ENCODE measurements at places on chromosomes 5 and 9.

GRCh38 chr9:116058421-116058820 lies 95.2 kb upstream of the PAPPA start:
- no peak for DNase-seq

DNA sequence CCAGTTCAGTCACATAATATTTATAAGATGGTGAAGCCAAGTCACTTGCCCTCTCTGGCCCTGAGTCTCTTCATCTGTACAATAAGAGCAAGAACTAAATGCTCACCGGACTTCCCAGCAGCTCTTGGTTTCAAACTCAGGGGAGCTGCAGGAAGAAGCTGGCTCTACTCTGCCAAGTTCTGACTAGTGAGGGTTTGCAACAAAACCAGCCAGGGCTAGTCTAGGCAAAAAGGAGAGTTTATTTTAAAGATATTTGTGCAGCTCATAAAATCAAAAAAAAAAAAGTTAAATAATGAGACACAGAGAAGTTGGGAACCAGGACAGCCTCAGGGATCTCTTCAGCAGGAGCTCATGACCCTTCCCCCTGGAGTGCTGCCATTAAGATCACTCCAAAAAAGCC lies 107.3 kb downstream of the DOCK2 start:
- DNase-seq: no peak

- DNase-seq: no peak
These were observed 287.4 kb downstream of the GLIS3 start for GRCh38 chr9:4012441-4012840.

GRCh38 chr9:128920381-128921058 lies at the start of gene PHYHD1:
Gene PHYHD1 (plus strand): TSS chr9:128920982. CDS start chr9:128922324, 1,342 bp downstream.
- peak; percentile 89 for DNase-seq

GRCh38 chr9:98644011-98644410 lies 64.7 kb downstream of the GABBR2 start:
- DNase-seq: no peak

GRCh38 chr9:5429873-5430564 lies 7.7 kb downstream of the PLGRKT start:
- DNase-seq: no peak

DNA sequence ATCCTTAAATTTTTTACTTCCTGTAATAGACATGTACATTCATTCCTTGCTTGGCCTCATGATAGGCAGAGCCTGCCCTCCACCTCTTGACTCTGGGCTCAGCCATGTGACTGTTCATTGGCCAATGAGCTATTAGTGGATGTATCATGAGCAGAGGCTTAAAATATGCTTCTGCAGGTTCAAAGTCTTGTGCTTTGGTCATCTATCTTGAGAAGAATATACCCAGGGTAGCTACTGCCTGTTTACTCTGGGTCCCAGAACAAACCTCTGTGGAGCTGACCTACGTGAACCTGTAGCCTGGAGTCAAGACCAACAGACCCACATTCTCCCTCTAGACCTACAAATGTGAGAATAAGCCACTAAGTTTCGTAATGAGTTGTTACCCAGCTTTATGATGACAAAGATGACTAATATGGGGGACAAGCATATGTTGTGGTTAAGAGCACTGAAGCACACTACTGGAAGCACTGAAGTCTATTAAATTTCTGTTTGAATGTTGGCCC lies 244.4 kb downstream of the MAST4 start:
- DNase-seq: no peak

DNA sequence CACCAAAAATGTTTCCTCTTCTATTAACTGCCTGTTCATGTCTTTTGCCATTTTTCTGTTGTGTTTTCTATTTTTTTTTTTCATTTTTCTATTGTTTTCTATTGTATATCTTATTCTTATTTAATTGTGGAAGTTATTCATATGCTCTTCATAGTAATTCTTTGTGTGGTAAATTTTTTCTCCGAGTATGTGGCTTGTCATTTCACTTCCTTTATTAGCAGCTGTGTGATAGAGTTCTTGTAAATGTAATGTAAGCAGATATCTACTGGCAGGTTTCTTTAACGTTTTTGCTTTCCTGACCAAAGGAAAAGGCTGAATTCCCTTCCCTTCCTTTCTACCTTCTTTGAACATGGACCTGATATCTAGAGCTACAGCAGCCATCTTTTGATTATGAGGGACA lies 5.8 kb upstream of the PLPP1 start:
- no peak for DNase-seq

DNA sequence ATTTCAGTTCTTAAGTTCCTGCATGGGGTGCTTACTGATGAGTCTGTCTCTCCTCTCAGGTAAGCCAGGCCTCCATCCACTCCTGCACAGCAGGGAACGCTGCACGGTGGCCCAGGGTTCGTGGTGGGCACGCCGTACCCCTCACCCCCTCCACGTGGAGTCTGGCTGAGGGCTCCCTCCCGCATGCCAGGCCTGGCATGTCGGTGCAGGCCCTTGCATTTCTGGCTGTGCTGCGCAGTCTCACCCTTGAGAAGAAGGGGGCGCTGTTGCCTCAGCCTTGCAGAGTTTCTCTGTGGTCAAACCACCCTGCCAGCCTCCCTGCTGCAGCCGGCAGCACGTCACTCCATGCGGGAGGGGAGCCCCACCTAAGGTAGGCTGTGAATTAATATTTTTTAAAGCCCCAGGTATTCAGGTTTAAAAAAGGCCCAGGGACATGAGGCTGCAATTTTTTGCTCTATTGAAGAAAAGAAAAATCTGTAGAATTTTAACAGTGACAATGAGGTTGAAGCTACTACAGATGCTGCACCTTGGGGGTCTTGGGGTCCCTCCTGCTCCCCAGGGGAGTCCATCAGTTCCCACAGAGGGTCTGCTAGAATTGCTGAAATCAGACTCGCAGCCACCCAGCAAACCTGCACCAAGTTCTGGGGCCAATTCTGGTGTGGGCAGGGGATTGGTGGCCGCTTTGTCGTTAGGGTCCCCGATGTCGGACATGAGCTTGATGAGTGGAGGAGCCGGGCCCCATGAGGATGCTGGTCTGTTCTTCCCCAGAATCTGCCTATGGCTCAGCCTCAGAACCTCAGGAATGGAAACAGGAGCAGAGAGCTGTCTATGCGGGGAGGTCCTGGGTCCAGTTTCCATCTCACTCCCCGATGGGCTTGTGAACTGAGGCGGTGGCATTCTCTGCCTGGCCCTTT lies 52.6 kb downstream of the TENT4A start:
- peak; percentile 85 for DNase-seq

DNA sequence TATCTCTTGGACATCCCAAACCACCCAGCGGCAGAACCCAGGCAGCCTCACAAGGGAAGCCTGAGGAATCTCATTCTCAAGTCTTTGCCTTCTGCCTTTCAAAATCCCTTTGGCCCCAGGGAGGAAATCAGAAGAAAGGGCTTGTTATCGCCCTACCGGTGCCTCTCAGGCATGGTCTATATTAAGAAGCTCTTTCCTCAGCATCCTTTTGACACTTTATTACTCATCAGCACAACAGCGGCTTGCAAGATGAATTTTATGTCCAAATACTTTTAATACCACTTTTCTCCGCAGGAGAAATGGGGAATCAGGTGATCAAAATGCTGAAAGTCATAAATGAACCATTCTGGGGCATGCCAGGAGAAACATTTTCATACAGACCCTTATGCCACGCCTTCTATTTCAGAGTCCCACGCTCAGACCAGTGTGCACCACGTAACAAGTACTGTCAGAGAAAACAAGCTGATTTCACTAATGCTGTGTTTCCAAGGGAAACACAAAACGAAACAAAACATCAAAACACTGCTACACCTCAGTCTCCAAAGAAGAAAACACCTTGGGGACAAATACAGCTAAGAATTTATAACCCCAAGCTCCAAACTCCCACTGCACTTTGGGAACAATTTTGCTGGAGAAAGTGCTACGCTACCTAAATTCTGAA lies 30.0 kb downstream of the RAPGEF1 start:
- no peak for DNase-seq

- peak; percentile 26 for DNase-seq
These were observed 479.4 kb upstream of the MPDZ start for GRCh38 chr9:13758936-13759335.

DNA sequence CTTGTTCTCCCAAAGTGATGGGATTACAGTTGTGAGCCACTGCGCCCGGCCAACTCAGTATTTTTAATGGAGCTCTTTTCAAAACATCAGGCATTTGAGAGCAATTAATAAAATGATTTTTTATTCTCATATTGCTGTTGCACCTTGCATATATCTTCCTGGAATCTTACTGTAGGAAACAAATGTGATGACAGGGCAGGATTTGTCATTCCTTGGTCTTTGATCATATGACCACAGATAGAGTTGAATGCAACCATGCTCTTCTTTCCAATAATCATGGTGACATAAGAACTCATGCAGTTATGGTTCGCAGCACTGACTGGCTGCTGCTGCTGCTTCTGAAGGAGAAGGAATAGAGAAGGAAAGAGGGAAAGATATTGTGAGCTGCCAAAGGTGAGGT lies 28.1 kb downstream of the CARTPT start:
- no peak for DNase-seq

DNA sequence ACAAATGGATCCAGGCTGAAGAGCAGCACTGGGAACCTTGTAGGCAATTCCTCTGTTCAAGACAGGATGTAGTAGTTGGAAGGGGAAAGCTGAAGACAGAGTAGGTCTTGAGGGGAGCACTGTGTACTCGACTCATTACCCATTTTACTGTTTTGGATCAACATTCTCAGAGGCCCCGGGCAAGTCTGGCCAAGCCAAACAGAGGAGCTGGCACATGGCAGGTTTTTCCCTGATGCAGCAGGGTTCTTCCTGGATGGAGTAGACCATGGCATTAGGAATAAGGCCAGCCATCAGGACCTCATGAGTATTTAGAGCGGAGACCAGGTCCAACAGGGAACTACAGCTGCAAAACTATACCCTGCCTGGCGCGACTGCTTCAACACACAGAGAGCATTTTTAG lies 4.4 kb downstream of the SVEP1 start:
- DNase-seq: no peak

- DNase-seq: no peak
These were observed 28.8 kb downstream of the PDE8B start for GRCh38 chr5:77239126-77239741.

GRCh38 chr9:92686954-92687353 lies 17.0 kb upstream of the IPPK start:
- peak; percentile 14 for DNase-seq

DNA sequence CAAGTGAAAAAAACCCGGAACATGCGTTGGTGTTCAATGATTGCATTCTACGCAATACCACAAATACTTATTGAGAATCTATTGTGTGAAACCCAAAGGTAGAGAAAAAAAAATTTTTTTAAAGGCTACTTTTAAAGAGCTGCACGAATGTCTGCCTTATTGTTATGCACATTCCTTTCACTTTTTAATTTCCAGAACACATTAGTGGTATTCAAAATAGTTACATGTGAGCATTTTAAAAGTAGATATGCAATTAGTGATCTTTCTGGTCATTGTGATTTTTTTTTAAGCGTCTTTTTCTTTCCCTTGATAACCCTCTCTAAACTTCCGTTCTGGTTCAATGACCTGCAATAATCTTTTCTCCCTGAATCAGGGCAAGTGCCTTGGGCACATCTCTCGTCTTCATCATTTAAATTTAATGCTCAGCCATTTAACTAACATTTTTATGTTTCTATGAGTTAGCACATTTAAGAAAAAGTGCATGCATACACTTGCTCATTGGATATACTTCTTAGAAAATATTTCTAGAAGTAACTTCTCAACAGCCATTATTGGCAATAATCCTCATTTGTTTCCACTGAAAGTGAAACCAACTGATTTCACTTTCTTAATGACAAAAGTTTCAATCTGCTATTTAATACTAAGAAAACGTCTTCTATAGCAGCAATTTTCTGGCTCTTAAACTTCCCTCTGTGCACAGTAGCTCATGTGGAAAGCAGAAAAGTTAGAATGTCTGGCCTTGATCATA lies 80.3 kb downstream of the CDH6 start:
- no peak for DNase-seq
